ENCODE measurements at places on chromosomes 12 and 14.

- DNase-seq = no peak
Observed at GRCh38 chr12:1611803-1612572, 17.0 kb upstream of the WNT5B start.

DNA sequence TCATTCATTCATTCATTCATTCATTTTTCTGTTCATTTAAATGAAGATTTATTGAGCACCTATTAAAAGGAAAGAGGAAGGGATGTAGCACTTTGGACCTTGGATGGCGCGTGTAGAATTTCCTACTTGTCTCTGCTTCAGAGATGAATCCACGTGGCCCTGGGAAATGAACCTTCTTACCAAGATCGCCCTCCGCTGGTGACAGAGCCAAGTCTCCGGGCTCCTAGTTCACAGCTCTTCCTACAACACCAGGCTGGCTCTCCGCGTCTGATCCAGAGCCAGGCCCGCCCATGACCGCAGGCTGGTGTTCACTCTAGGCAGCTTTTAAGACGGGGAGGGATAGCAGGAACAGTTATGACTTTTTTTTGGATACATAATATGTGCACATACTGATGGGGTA is 70.9 kb upstream of the PIWIL1 start:
- DNase-seq = no peak

- no peak for DNase-seq
Observed at GRCh38 chr14:56797003-56797568, 13.2 kb downstream of the OTX2 start.

GRCh38 chr12:119681111-119681510 is 13.2 kb downstream of the PRKAB1 start:
- no peak for DNase-seq

DNA sequence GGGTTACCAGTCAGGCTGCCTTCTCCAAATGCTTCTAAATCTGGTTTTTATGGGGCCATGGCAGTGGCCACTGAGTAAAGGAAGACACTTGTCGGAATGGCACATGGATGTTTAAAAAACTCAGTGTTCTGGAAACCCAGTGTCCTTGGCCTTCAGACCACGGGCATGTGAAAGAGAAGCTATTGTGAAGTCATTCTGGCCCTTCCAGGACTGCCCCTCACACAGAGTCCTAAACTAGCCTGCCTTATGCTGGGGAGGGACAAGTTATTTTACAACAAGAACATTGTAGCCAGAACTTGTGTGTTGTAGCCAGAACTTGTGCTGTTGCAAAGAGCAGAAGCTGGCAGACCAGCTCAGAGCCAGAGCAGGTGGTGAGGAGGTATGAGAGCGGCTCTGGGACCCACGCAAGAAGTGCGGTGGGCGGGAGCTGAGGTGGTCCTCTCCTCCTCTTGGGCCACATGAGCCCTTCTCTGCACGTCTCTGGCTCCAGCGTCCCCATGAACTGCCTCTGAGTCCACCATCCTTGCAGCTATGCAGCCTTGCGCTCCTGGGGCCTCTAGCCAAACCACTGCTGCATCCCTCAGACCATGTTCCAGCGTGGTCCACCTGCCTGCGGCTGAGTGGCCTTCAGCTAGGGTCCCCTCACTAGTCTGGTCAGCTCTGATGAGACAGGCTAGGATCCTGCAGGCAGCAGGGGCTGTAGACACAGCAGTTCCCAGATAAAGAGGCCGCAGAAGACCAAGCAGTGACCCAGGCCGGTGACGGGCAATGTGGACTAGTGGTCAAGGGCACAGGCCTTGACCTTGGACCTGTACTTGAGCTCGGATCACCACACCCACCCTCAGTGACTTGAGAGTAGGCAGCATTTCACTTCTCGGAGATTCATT is 32.5 kb downstream of the MMAB start:
- DNase-seq = no peak

DNA sequence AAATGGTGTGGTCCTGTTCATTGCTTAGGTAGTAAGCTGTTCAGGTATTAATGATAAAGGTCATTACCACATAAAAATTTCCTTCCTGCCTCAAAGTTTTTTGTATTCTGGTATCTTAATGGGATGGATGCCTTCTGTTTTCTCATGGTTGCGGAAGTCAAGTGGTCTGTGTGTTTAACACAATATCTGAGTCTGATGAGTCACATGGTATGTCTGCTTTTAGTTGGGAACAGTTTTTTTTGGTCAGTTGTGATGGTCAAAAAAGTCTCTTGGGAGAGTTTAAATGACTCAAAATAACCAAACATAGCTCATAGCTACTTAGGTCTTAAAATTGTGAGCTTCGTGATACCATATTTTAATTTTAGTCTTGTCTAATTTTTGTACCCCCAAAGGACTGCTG is 40.7 kb downstream of the STK38L start:
- DNase-seq = no peak

Measured in GM12892 (cell line).